SJSA1 (cell line): ENCODE measurements at places on chromosomes 16 and 17.

- H3K36me3 ChIP-seq, result no peaks in the 10 kb centered on the region
- no peak overlapping the region for H3K4me3 ChIP-seq
- no peaks in the 10 kb centered on the region for H3K4me1 ChIP-seq
Observed at GRCh38 chr16:25297151-25297787, 39.6 kb upstream of the ZKSCAN2 start.

DNA sequence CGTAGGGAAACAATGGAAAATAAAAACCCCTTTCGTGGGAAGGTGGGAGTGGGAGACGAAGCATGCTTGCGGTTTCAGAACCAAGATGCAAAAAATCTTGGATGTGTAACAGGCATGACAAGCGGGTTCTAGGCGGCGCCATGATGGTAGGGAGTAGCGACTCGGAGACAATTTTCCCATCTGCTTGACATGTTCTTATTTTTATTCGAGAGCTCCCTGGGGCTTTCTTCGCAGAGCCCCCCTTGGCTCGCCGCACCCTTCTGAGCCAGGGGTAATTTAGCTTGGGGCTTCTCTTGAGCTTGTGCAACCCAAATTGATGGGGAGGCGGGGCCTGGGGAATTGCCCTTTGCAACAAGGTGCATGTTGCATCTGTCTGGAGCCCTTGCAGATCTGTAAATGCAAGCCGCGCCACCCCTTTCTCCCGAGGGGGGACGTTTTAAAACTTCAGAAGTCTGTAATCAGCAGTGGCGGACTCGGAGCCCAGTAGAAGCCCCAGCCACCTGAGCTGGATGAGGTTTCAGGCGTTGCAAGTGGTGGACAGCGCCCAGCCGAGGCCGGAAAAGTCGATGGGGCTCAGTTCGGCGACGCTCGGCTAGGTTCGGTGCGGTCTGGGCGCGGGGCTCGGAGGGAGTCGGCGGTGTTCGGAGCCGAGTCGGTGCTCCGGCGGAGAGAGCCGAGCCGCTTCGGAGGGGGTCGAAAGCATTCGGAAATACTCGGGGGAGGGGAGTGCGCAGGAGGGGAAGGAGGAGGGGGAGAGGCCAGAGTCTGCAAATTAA lies 2.9 kb downstream of the GNAO1 start:
- no peak overlapping the region for H3K27ac ChIP-seq
- H3K27me3 ChIP-seq, result peaks cover 16% of the 10 kb centered on the region
- DNase-seq, result peak; percentile 62
- no peak overlapping the region for H3K4me3 ChIP-seq
- H3K4me1 ChIP-seq, result peaks cover 15% of the 10 kb centered on the region
- H3K36me3 ChIP-seq, result no peaks in the 10 kb centered on the region

- peaks cover 34% of the 10 kb centered on the region for H3K36me3 ChIP-seq
- H3K27ac ChIP-seq, result peak overlapping the region; percentile 73
- H3K4me1 ChIP-seq, result peaks cover 10% of the 10 kb centered on the region
- H3K4me3 ChIP-seq, result peak overlapping the region; percentile 84
- no peaks in the 10 kb centered on the region for H3K27me3 ChIP-seq
Observed at GRCh38 chr17:1515640-1516387, 598 bp downstream of the INPP5K start.

- H3K27me3 ChIP-seq, result no peaks in the 10 kb centered on the region
- H3K4me1 ChIP-seq, result peaks cover 5% of the 10 kb centered on the region
- no peaks in the 10 kb centered on the region for H3K36me3 ChIP-seq
- no peak overlapping the region for H3K4me3 ChIP-seq
Observed at GRCh38 chr16:65959983-65960382, 406.5 kb upstream of the CDH5 start.

GRCh38 chr17:45128331-45128730 lies 4.0 kb downstream of the PLCD3 start:
- DNase-seq, result no peak
- peaks cover 3% of the 10 kb centered on the region for H3K36me3 ChIP-seq
- H3K27me3 ChIP-seq, result no peaks in the 10 kb centered on the region
- H3K27ac ChIP-seq, result peak overlapping the region; percentile 59
